ENCODE measurements at places on chromosomes 4 and X.

DNA sequence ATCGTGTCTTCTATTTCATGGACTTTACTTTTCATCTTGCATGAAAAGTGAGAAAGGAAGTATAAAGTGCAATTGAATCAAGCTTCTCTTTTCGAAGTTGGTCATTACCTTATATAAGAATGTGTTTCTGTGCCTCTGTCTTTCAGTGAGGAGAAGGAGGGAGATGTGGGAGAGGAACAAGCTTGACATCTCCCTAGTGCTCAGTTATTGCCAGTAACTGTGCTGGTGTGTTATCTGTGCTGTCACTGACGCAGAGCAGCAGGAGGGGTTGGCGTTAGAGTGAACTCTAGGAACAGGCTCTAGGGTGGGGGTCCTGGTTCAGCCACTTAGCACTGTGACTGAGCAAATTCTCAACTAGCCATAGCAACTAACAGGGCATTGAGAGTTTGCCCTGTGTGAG, 34.0 kb upstream of the TBC1D9 start:
- no peak overlapping the region for H3K27ac ChIP-seq
- DNase-seq, result no peak
- no peak overlapping the region for H3K4me3 ChIP-seq
- H3K4me1 ChIP-seq, result no peaks in the 10 kb centered on the region
- no peaks in the 10 kb centered on the region for H3K27me3 ChIP-seq
- no peaks in the 10 kb centered on the region for H3K36me3 ChIP-seq

GRCh38 chr4:972651-973424, 531 bp downstream of the DGKQ start:
- DNase-seq, result peak; percentile 62
- H3K27ac ChIP-seq, result no peak overlapping the region
- H3K4me1 ChIP-seq, result peaks cover 30% of the 10 kb centered on the region

DNA sequence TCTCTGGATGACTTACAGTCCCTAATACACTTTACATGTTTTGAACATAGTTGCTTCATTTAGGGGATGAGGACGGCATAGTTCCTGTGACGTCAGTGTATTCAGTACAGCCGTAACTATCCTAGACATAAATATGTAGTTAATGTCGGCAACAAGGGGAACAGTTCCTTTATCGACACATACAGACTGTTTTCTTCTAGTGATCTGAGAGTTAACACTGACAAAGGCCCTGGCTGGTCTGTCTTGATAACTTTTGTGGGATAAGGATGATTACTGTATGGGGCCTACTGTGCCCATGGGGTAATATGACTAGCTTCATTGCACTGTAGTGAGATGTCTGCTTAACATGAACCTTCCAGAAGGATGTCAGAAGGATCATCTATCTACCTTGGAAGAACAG, 131.2 kb downstream of the ZNF518B start:
- no peak overlapping the region for H3K4me3 ChIP-seq
- no peaks in the 10 kb centered on the region for H3K27me3 ChIP-seq

- no peak for DNase-seq
- H3K4me3 ChIP-seq, result no peak overlapping the region
- peaks cover 56% of the 10 kb centered on the region for H3K27me3 ChIP-seq
- peaks cover 15% of the 10 kb centered on the region for H3K4me1 ChIP-seq
Measured at GRCh38 chr4:152939621-152940020, 3.5 kb downstream of the FHDC1 start.

- H3K27ac ChIP-seq, result no peak overlapping the region
- H3K4me3 ChIP-seq, result no peak overlapping the region
- no peaks in the 10 kb centered on the region for H3K27me3 ChIP-seq
- H3K4me1 ChIP-seq, result peaks cover 6% of the 10 kb centered on the region
- peaks cover 2% of the 10 kb centered on the region for H3K36me3 ChIP-seq
Measured at GRCh38 chr4:80713409-80713808, 317.1 kb upstream of the BMP3 start.

DNA sequence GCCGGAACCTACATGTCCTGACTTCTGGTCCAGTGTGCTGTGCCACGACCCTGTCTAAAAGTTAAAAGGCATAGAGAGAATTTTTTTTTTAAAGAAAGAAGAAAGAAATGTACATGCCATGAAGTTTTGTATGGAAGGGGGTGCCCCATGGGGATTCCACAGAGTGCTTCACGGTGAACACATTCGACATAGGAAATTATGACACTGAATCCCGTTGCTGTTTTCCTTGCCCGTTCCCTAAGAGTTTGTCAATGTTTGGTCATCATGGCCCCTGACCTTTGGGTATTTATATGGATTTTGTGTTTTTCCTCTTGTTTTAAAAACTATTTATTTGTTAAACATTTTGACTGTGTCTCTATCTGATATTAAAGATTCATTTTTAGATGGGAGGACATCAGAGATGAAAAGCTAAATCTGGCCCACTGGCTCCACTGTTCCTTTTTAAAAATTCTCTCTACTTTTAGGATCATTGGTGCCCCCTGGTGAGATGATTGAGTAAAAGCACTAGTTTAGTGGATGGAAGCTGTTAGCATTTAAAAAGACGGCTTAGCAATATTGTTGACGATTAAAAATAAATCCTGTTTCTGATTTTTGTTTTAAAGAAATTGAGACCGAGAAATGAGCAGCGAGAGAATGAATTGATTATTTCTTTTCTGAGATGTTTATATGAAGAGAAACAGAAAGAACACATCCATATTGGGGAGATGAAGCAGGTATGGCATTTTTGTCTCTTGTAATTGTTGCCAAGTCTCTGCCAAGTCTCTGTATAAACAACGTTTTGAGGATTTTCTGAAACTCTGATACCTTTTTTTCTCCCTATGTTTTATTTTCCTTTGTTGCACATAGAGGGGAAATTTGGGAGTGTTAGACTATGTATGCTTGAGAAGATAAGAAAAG, 75.0 kb downstream of the PTTG2 start:
- peak; percentile 54 for DNase-seq
- H3K4me1 ChIP-seq, result no peaks in the 10 kb centered on the region
- no peaks in the 10 kb centered on the region for H3K27me3 ChIP-seq
- H3K27ac ChIP-seq, result no peak overlapping the region

DNA sequence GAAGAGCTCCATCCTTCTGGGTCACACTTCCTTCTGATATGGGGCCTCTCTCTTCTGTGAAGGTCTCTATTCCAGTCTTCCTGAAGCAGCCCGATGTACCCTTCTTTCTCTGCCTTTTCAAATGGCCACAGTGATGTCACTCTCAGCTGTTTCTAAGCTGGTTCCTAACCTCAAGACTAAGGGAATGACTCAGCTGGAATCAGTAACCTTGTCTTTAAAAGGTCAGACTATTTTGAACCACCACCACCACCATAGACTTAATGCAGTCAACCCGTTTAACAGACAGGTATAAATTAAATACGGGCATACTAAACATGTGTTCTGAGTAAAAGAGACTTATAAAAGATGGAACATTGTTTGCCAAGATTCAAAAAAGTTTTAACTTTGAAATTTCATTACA, 121.0 kb downstream of the PPA2 start:
- no peak for DNase-seq
- no peak overlapping the region for H3K4me3 ChIP-seq
- H3K27me3 ChIP-seq, result no peaks in the 10 kb centered on the region
- peaks cover 5% of the 10 kb centered on the region for H3K4me1 ChIP-seq

GRCh38 chr4:114087596-114088230, 108.3 kb upstream of the ARSJ start:
- no peak overlapping the region for H3K27ac ChIP-seq
- no peak overlapping the region for H3K4me3 ChIP-seq
- no peaks in the 10 kb centered on the region for H3K4me1 ChIP-seq

- H3K4me3 ChIP-seq, result no peak overlapping the region
- H3K36me3 ChIP-seq, result no peaks in the 10 kb centered on the region
- no peak for DNase-seq
- no peaks in the 10 kb centered on the region for H3K27me3 ChIP-seq
- H3K4me1 ChIP-seq, result no peaks in the 10 kb centered on the region
Measured at GRCh38 chrX:49842621-49843020, 13.5 kb downstream of the PAGE4 start.

DNA sequence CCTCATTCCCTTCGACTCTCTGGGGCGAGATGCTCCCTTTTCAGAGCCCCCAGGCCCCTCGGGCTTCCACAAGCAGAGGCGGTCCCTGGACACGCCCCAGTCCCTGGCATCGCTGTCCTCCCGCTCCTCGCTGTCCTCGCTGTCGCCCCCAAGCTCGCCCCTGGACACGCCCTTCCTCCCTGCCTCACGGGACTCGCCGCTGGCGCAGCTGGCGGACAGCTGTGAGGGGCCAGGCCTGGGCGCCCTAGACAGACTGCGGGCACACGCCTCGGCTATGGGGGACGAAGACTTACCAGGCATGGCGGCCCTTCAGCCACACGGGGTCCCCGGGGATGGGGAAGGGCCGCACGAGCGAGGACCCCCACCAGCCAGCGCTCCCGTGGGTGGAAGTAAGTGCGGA, 39.5 kb upstream of the CLCN4 start:
- no peak for DNase-seq
- H3K27me3 ChIP-seq, result no peaks in the 10 kb centered on the region
- H3K4me1 ChIP-seq, result peaks cover 33% of the 10 kb centered on the region
- H3K27ac ChIP-seq, result no peak overlapping the region
- no peak overlapping the region for H3K4me3 ChIP-seq

DNA sequence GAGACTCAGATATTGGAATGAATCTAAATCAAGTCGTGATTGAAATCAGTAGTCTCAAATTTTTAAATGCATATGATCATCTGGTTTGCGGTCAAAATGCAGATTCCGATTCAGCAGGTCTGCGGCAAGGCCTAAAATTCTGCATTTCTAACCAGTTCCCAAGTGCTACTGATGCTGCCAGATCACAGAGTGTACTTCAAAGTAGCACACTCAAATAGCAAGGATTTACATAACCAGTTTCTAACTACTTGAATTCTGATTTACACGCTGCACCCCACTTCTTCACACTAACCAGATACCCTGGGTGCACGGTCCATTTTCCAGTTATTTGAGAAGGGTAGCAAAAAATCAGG, 752 bp downstream of the MBTPS2 start:
- peaks cover 8% of the 10 kb centered on the region for H3K4me1 ChIP-seq
- peak overlapping the region; percentile 88 for H3K4me3 ChIP-seq
- DNase-seq, result peak; percentile 28
- H3K36me3 ChIP-seq, result peaks cover 8% of the 10 kb centered on the region
- no peaks in the 10 kb centered on the region for H3K27me3 ChIP-seq

DNA sequence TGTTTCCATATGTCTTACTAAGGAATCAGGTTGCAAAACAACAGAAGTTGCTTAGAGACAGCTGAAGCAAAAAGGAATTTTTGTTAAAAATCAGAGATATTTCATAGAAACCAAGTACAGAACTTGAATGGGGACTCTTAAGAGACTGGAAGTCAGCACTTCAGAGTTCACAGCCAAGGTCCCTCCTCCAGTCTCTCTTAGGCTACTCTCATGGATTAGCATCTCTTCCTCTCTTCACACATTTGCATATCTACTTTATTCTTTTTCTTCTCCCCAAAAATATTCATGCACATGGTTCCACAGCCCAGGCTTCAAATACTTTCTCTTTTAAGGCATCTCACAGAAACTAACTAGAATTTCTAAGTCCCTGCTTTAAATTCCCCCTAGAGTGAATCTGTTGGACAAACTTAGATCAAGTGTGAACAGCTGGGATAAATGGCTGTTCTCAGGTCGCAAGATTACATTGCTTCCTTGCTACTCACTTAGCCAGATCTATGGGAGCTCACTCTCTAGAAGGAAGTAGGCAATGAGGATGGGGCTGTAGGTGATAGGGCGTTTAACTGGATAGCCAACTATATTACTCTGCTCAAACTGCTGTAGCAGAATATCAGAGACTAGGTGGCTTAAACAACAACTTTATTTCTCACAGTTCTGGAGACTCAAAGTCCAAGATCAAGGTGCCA, 73.7 kb upstream of the GALNT7 start:
- DNase-seq, result no peak
- peaks cover 2% of the 10 kb centered on the region for H3K27me3 ChIP-seq
- no peaks in the 10 kb centered on the region for H3K4me1 ChIP-seq
- H3K27ac ChIP-seq, result no peak overlapping the region

DNA sequence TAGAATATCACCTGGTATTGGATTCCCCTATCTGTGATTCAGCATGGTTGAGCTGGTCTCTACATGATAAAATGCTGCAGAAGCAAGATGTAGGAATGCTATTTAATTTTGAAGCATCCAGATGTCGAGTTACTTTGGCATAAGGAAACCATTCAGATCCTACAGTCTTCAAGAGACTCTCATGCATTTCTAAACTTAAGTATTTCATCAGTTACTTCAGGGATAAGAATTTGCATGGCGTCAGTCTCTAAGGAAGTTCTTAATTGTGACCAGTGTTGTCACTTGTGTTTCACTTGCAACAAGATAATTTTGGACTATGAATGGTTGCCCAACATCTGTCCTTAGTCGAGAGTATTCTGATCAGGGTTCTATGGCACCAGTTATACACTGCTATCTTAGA, 192.4 kb downstream of the CCNG2 start:
- H3K4me1 ChIP-seq, result no peaks in the 10 kb centered on the region
- H3K27ac ChIP-seq, result no peak overlapping the region
- peaks cover 6% of the 10 kb centered on the region for H3K27me3 ChIP-seq
- DNase-seq, result no peak

- no peak overlapping the region for H3K27ac ChIP-seq
- no peaks in the 10 kb centered on the region for H3K4me1 ChIP-seq
- H3K4me3 ChIP-seq, result no peak overlapping the region
- no peak for DNase-seq
- H3K36me3 ChIP-seq, result no peaks in the 10 kb centered on the region
- H3K27me3 ChIP-seq, result no peaks in the 10 kb centered on the region
Measured at GRCh38 chr4:11072463-11072862, 356.2 kb downstream of the HS3ST1 start.

GRCh38 chrX:44871114-44871645, 1.8 kb upstream of the KDM6A start:
- peaks cover 7% of the 10 kb centered on the region for H3K4me1 ChIP-seq
- no peak for DNase-seq
- peak overlapping the region; percentile 43 for H3K27ac ChIP-seq

DNA sequence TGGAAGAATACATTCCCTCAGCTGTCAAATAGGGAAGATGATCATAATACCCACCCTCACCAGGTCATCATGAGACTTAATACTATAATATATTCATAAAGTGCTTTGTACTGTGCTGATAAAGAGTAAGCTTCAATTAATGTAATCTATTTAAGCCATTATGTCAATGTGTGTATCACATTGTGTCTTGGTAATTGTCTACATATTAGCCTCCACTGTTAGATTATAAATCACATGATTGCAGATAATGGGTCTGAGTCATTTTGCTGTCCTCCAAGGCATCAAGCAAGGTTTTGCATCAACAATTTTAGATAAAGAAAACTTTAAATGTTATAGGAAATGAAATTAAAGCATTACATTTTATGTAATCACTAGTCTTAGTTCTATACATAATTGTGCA, 45.2 kb upstream of the CEP135 start:
- peaks cover 9% of the 10 kb centered on the region for H3K4me1 ChIP-seq
- no peak for DNase-seq
- no peak overlapping the region for H3K27ac ChIP-seq
- H3K36me3 ChIP-seq, result peaks cover 31% of the 10 kb centered on the region
- H3K27me3 ChIP-seq, result no peaks in the 10 kb centered on the region

- H3K4me1 ChIP-seq, result peaks cover 9% of the 10 kb centered on the region
- peak overlapping the region; percentile 62 for H3K4me3 ChIP-seq
- no peak for DNase-seq
- H3K27me3 ChIP-seq, result peaks cover 36% of the 10 kb centered on the region
- H3K36me3 ChIP-seq, result no peaks in the 10 kb centered on the region
Measured at GRCh38 chr4:74039315-74039763, 850 bp upstream of the CXCL3 start.

GRCh38 chr4:141330616-141331015, 109.9 kb downstream of the ZNF330 start:
- no peak overlapping the region for H3K27ac ChIP-seq
- no peak for DNase-seq

Measured in activated CD8-positive, alpha-beta T cell treated with anti-CD3 and anti-CD28 coated beads, Interleukin-2, amount 10 ng/mL, durations not matched to agents 7 days and 5 days (primary cell).